ENCODE measurements at places on chromosomes 12 and 14.

DNA sequence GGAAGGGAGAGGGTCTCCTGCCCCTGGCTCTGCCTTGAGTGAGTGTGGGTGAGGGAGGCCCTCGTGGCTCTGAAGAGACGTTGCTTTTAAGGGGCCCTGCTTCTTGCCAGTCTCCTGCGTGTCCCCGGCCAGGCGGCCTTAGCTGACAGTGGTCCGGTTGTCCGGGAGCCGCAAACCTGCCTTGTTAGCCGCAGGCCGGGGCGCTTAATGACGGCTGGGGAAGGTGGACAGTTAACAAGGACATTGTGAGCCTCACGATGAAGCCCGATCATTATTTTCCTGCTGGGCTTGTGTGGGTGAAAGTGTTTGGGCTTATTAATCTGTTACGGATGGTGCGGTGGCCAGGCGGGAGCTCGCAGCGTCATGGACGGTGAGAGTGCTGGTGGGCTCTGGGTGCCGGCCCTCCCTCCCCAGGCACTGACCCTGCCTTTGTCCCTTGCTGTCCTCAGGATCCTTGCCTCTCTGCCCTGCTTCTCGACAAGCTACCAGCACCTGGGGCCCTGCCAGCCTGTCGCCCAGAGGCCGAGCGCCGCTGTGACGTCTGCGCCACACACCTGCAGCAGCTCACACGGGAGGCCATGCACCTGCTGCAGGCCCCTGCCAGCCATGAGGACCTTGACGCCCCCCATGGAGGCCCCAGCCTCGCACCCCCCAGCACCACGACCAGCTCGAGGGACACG, 13.3 kb downstream of the KIF26A start:
- DNase-seq = no peak

- DNase-seq = no peak
These were observed 59.5 kb downstream of the GALNT4 start for GRCh38 chr12:89464974-89465592.

DNA sequence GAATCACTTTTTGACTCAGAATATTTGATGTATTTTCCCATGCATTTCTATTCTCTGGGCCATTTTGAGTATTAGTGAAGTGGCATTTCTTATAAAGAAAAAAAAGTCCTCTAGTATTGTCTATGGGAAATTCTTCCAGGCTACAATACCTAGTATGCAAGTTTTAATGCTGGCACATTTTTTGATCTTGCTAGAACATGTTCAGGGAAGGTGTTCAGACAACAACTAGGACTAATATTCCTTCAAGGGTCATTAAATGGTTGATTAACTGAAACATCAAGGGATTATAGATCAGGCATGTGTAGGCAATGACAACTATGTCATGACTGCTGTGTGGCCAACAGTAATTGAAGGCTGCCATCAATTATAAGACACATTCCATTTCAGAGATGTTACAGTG, 7.7 kb downstream of the CCDC184 start:
- DNase-seq = no peak

GRCh38 chr12:131197490-131197889, 243.8 kb downstream of the ADGRD1 start:
- no peak for DNase-seq

DNA sequence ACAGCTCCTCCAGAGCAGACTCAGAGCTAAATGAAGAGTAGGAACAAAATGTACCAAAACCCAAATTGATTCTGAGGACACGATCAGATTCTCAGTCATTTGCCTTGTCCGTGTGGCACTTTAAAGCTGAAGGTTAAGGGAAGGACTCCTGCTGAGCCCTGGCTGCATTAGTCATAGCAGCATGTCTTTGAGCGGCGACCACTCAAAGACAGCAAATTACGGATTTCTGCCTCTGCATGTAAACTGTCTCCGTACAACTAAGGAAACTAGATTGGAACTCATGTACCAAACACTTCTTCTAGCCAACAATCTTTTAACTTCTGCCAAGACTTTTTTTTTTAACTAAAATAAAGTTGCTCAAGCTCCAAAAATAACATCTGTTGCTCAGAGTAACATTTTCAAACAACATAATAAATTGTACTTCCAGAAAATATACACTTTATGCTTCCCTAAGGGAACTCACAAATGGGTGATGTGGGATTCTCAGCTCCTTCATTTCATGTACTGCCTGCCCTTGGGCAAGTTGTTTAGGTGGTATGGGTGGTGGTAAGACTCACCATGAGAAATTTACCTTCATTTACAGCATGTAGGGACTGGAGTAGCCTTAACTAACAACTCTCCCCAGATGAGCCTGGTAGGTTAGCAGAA, 56.1 kb downstream of the RERG start:
- DNase-seq = no peak

- DNase-seq = no peak
These were observed 137.0 kb upstream of the PZP start for GRCh38 chr12:9345171-9345570.

Data from activated CD4-positive, alpha-beta T cell treated with anti-CD3 and anti-CD28 coated beads for 48 hours (primary cell).